Fibroblast of skin of abdomen (primary cell): ENCODE measurements at places on chromosomes 5 and 9.
A peak's percentile ranks its signal among the peaks of the same experiment; 100 is the strongest.

- DNase-seq = peak; percentile 42
Measured at GRCh38 chr5:73303148-73304079, 130.4 kb downstream of the TMEM174 start.

GRCh38 chr5:145076040-145076439 lies 759.1 kb downstream of the PRELID2 start:
- no peak for DNase-seq

DNA sequence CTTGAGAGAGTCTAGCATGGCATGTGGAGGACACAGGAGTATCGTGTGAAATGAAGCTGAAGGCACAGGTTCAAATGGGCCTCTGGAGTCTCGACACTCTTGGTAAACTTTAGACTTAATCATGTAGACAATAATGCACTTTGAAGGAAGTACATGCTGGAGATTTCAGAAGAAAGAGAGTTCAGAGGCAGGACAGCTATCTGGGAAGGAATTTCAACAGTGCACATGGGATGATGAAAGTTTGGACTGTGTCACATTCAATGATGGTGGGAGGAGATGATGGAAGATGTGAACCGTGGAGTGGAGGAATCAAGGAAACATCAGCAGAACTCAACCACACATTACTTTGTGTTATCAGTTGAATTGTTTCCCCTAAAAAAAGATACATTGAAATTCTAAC lies 88.6 kb upstream of the PAPPA start:
- DNase-seq = no peak

GRCh38 chr5:93425096-93425495 lies 155.9 kb downstream of the NR2F1-AS1 start:
- no peak for DNase-seq

DNA sequence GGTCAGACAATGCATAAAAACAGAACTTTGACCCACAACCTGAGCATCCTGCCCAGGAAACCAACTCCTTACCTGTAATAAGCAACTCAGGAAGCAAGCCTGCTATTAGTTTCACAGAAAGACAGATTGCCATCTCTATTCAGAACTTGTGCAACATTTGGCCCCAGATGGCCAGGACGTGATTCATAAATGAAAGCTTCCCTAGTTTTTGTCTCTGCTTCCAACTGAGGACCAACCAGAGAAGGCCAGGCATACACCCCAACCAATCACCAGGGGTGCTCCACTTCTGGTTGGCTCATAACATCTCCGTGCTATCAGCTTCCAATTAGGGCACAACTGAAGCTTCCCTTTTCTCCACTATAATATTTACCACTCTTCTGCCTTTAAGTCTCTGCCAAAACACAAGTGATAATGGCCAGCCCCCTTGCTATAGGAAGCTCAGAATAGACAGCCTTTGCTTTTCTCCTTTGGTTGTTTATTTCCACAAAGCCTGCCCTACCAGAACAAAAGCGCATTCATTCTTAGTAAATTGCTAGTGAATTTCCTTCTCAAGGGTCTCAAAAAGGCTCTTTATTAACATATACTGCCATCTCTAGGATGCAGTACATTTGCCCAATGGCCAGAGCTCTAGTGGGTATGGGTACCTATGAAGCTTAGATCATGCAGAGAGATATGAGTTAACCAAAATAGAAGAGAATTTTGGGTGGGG lies 289.7 kb upstream of the DAP start:
- no peak for DNase-seq

DNA sequence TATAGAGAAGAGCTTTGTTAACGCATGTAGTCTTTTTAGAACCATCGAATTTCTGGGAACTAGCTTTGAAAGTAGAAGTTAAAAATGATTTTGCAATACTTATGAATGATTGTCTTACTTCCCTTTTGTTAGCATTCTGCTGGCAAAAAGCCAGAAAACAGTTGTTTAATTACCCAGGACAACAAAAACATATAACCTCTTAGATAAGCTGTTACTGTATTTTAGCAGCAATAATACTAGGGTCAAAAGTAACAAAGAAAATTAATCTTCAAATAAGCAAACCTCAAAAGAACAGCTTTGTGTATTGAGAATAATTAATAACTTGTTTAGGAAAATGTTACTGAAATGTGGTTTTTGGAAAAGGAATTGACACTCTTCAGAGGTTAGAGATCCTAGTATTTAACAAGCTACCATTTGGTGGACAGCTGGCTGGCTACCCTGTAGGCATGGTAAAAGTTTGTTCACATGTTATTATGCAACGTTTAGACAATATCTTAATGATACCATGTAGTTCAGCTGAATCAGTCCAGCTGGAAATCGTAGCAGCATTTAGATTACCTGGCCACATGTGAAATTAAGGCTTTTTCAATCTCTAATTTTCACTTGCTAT lies 3.8 kb downstream of the FGF10 start:
- DNase-seq = no peak

DNA sequence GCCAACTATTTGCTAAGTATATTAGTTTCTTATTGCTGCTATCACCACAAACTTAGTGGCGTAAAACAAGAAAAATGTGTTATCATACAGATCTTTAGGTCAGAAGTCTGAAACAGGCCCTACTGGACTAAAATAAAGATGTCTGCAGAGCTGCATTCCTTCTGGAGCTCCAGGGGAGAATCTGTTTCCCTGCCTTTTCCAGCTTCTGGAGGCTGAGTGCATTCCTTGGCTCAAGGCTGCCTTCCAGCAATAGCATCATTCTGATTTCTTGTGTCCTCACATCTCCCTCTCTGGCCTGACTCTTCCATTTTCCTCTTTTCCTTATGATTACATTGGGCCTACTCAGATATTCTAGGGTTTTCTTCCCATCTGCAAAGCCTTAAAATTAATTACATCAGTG lies 15.9 kb downstream of the MAN2A1 start:
- peak; percentile 87 for DNase-seq

GRCh38 chr9:126475933-126476555 lies 137.7 kb upstream of the LMX1B start:
- DNase-seq = peak; percentile 33

- DNase-seq = no peak
Measured at GRCh38 chr5:159405611-159406031, 75.3 kb upstream of the IL12B start.

- no peak for DNase-seq
Measured at GRCh38 chr5:143174714-143175398, 228.6 kb downstream of the NR3C1 start.

- no peak for DNase-seq
Measured at GRCh38 chr9:136722969-136723356, 10.6 kb downstream of the DIPK1B start.
